OCI-M1 (cell line): ENCODE measurements at places on chromosomes 2 and 18.

GRCh38 chr2:161947406-161947805, 126.6 kb downstream of the DPP4 start:
- DNase-seq: no peak

GRCh38 chr18:41265047-41265446, 690.0 kb upstream of the PIK3C3 start:
- DNase-seq: no peak

DNA sequence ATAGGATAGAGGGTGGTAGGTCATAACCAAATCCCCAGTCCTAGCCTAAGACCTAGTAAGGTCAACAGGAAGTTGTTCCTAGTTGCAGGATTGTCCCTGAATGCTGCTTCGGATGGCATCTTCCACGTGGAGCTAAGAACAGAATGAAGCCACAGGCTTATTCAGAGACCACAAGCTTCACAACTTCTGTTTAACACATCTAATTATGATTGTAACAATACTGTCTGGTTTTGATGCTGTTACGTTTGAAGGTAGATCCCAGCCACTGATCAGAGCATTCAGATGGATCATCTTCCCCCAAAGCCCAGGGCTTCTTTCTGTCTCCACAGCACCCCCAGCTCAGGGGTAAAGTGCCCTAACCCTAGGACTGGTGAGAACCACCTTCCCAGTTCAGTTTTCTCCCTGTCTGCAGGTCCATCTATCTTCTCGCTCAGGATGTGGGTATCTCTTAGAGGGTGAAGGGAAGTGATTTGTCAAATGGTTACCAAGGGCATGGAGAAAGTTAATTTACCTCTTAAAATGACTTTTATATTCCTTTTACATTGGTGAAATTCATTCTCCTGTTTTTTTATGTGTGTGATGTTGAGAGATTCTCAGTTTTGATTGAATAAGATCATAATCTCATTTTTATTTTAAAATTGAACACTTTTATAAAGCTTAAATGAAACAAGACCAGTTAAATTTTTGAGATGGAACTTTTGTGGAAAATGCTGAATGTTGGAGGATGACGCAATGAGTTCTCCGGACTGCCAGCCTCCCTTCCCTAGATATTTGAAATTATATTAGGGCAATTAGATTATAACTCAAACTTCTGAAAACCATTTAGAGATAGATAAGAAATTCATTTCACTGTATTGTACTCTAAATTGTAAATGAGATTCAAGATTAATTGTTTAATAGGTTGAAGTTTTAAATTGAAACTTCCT, 66.5 kb downstream of the RHBDD1 start:
- no peak for DNase-seq

GRCh38 chr2:26986576-26986975, 16.1 kb downstream of the MAPRE3 start:
- no peak for DNase-seq

DNA sequence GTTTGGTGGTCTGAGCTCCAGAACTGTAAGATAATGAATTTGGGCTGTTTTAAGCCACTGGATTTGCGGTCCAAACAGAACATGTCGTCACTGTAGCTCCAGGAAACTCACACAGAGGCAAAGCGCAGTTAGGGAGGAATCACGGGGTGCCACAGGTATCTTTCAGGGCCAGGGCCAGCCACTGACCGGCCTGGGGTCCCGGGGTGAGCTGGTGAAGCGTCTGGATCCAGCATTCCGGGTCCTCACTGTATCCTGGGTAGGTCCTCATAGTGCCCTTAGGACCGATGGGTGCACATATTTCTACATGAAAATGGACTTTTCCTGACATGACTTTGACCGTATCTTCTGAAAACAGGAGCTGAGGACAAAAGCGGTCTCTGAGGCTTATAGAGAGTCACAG, 196.0 kb upstream of the HDAC4 start:
- DNase-seq: no peak

DNA sequence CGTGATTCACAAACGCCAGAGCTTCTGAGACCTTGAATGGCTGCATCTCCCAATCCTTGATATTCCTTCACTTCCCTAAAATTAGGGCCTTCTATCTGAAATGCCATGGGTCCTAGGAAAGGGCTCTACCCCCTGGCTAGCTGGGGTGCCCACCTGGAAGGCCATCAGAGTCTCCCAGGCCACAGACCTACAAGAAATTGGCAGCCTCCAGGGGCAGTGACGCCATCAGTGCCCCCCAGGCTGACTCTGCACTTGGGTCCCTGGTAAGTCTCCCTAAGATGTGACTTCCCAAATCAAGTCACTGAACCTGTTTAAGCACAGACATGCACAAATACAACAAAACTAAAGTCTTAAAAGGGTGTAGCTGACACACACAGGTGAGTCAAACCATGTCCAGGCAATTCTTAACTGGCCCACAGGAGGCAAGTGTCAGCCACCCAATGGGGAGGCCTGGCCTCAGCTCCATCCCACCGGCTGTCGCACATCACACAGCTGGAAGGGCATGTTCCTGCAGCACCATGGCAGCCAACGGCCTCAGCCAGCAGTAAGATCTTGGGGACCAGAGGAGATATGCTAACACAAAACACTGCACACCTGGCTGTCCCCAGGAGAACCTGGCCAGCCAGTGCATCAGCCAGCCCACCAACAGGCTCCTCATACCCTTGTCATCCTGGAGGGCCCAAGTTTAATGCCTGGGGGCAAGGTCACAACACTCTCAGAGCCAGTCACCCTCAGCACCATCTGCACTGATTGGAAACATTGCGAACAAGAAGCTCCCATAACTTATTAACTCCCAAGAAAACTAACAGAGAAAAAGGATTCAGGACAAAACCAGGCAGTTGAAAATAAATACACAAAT, 5.2 kb downstream of the PARD6G start:
- DNase-seq: no peak

DNA sequence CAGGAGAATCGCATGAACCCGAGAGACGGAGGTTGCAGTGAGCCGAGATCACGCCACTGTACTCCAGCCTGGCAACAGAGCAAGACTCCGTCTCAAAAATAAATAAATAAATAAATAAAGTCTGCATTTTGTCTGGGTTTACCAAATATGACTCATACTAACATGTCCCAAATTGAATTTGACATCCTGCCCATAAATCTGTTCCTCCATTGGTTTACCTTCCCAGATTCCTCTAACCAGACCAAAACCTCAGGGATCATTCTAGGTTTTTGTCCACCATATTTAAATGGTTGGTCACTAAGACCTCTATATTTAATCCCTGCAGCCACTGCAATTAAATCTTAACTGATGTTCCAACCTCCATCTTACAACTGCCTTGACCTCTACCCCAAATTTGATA, 150.9 kb downstream of the ATAD2B start:
- no peak for DNase-seq
